ENCODE measurements at places on chromosomes 16 and 17. TPM values are rescaled to one million over a fixed set of nuclear protein-coding genes. Genes with fewer than 3 reads are reported as not detected.

The PLA2G10 gene
- total RNA-seq = not detected

The EMC6 gene
- total RNA-seq = 4.4 TPM

The SLC22A31 gene
- total RNA-seq = not detected

The FAM20A gene
- total RNA-seq = 10.0 TPM

The ABCC12 gene
- not detected for total RNA-seq

The RHBDF1 gene
- 18.2 TPM for total RNA-seq

The TMEM92 gene
- total RNA-seq = not detected

The CCL4 gene
- 3.7 TPM for total RNA-seq

The TNFRSF13B gene
- total RNA-seq = not detected

The SUZ12 gene
- 25.2 TPM for total RNA-seq

The SLFN14 gene
- not detected for total RNA-seq

The PPM1E gene
- 0.36 TPM for total RNA-seq

The TBC1D3H gene
- total RNA-seq = not detected

The CASKIN1 gene
- 0.55 TPM for total RNA-seq

The PPP1R27 gene
- total RNA-seq = not detected

The IL34 gene
- total RNA-seq = not detected
